T-helper 17 cell (primary cell): ENCODE measurements at places on chromosomes 7 and 10. TPM values are rescaled to one million over a fixed set of nuclear protein-coding genes. Genes with fewer than 3 reads are reported as not detected.

- DNase-seq, result no peak
These were observed 8.9 kb upstream of the MICALL2 start for GRCh38 chr7:1468203-1468602.

EPHB6 gene
- total RNA-seq, result 52.3 TPM

DNA sequence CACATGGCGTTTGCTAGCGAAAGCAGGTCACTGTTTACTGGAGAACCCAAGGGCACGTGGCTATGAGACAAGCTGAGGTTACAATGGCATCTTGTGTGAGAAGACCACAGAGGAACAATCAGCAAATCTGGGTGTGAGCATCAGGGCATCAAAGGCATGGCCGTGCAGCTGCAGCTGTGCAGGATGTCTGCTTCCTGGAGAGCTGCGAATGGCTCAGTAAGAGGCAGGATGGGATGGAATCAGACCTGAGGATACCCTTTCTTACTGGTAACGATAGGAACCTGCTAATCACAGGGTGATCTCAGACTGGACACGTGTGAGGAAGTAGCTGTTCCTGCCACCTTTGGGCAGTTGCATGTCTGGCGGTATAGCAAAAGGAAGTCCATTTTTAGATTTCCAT, 119.5 kb downstream of the RNF216 start:
- no peak for DNase-seq

DNA sequence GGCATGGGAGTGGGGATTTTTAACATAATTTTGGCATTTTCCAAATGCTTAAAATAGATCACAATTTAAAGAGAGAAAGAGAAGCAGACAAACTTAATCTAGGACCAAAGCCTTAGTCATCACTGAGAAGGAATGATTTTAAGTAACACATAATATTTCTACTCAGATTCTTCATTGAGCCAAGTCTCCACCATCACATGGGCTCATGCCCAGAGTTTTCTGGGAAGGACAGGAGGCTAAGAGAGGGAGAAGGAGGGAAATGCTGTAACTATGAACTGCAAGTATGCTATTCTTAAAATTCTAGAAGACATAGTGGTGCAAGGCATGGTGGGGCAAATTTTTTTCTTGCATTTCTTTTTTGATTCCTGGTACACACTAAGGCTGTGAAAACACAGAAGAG, 23.8 kb upstream of the UBE2D1 start:
- DNase-seq, result no peak

DNA sequence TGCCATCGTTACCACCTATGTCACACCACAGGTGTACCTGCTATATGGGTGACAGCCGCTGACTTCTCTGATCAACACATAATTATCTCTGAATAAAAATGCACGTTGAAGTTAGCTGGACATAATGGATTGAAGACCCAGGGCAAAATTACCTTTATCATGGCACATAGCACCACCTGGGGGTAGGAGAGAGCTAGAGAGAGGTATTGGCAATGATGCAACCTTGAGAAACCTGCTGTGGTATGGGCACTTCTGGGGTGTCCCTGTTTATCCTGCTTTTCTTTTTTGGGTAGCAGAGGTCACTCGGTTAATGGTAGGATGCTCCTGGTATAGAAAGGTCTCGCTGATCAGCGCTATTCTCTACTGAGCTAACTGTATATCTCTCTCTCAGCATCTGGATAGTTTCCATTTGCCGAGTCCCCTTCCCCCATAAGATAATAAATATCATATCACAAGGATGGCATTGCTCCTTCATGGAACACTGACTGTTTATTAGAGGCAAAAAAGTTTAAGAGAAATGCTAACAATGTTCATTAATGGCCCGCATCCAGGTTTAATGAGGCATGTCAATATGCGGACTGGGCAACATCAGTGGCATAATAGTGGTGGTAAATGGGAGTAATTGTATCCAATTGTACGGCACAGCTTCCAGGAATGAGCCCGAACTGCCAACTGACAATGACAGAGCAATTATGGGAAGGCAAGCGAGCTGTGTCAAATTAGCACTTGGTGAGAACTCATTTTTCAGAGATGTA, 323.1 kb downstream of the TFEC start:
- no peak for DNase-seq
